ENCODE measurements at places on chromosomes 12 and 14.

- no peak for DNase-seq
These were observed 10.9 kb upstream of the TESC start for GRCh38 chr12:117109943-117110635.

DNA sequence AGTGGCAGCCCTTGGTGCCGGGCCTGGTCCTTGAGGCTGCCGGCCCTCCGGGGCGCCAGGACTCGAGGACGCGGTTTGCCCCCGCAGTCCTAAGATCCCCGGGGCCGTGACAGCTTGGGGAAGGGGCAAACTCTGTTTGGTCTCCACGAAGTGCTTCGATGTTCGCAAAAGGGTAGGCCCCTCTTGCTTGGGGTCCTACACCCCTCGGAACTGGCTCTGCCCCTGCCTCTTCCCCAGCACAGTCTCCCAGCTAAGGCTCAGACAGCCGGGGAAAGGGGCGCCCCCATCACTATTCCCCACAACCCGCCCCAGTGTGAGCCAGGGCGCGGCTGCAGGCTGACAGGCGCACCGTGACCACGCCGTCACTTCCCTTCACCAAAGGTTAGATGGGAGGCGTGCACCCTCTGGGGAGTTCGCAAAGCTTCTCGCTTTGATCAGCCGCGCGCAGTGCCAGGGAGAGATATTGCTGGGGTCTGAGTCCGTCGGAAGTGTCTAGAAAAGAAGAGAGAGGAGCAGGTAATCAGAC is 7.2 kb upstream of the OTX2 start:
- DNase-seq: no peak

- no peak for DNase-seq
These were observed 5.4 kb upstream of the EML5 start for GRCh38 chr14:88798156-88798555.

- DNase-seq: no peak
These were observed 43.6 kb downstream of the ATL1 start for GRCh38 chr14:50603565-50603964.

- no peak for DNase-seq
These were observed 75.3 kb downstream of the NINJ2 start for GRCh38 chr12:588024-588322.

DNA sequence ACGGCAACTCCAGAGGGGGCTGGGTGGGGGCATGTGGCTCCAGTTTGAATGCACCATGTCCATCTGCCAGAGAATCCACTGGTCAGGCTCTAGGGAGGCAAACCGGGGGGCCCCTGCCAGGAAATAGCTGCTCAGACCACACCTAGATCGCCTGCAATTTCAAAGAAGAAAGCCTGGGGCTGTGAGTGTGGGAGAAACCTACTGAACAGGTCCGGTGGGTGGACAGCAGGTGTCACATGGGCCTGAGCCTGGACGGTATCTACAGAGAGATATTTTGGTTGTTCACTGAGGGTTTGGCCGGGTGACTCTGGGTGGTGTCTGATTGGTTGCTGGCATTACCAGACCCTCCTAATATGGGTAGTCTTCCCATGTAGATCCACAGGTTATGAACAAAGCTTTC is 32.0 kb downstream of the DAO start:
- no peak for DNase-seq

Data from T-helper 2 cell treated with Interferon-gamma antibody and Interleukin-4, amounts not matched to agents 5 μg/mL and 100 μg/mL, for 36 hours (primary cell).